Tibial nerve (tissue), 4 donors: ENCODE measurements at places on chromosomes 6 and 20.

DNA sequence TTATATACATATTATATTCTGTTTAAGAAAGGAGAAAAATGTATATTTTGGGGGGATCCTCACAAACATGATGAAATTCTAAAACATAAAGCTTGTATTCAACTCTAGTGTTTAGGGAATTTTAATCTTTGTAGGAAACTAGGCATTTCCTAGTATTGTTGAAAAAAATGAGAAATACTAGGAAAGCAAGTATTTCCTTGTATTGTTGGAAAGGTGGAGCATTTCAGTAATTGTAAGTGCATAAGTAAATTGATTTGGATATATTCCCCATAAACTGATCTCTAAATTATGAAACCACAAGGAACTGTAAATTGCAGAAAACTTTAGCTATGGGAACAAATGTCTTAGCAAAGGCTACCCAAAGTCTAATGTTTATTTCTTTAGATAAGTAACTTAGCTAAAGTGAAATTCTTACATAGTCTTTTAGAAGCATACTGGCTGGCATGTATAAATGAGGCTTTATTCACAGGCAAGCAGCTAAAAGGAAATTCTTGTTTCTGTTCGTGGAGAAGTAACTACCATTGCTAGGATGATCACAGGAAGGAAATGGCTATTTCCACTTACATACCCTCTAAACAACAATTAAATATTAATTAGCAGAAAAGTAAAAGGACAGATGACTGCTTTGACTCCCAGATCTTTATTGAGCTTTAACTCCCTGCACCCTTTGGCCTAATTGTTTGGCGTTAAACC is 19.9 kb upstream of the NRN1 start:
- H3K27me3 ChIP-seq, result no peaks in the 10 kb centered on the region
- H3K36me3 ChIP-seq, result no peaks in the 10 kb centered on the region
- no peak for DNase-seq
- no peaks in the 10 kb centered on the region for H3K4me1 ChIP-seq

DNA sequence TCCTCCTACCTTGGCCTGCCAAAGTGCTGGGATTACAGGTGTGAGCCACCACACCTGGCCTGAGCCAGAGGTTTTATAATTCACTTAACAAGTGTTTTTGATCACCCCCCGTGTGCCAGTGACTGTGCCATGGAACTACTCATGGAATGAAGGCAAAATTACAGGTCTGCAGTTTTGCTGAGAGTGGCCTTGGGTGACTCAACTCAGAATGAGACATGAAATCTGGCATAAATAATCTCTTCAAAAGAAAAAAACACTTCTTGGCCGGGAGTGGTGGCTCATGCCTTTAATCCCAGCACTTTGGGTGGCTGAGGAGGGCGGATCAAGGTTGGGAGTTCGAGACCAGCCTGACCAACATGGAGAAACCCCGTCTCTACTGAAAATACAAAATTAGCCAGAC is 166.9 kb upstream of the SALL4 start:
- no peaks in the 10 kb centered on the region for H3K36me3 ChIP-seq
- no peaks in the 10 kb centered on the region for H3K4me1 ChIP-seq

- peaks cover 30% of the 10 kb centered on the region for H3K4me1 ChIP-seq
- H3K27ac ChIP-seq, result peak overlapping the region; percentile 68
- H3K27me3 ChIP-seq, result no peaks in the 10 kb centered on the region
Observed at GRCh38 chr6:144364782-144365181, 79.6 kb downstream of the UTRN start.

- no peak overlapping the region for H3K4me3 ChIP-seq
- no peak overlapping the region for H3K27ac ChIP-seq
- H3K4me1 ChIP-seq, result no peaks in the 10 kb centered on the region
- peaks cover 2% of the 10 kb centered on the region for H3K36me3 ChIP-seq
- H3K27me3 ChIP-seq, result no peaks in the 10 kb centered on the region
Observed at GRCh38 chr6:151461673-151462072, 9.7 kb upstream of the RMND1 start.

GRCh38 chr6:162377735-162378134 is 349.8 kb downstream of the PRKN start:
- no peaks in the 10 kb centered on the region for H3K4me1 ChIP-seq
- peak; percentile 9 for DNase-seq
- H3K27ac ChIP-seq, result peak overlapping the region; percentile 8
- no peak overlapping the region for H3K4me3 ChIP-seq
- H3K27me3 ChIP-seq, result no peaks in the 10 kb centered on the region

DNA sequence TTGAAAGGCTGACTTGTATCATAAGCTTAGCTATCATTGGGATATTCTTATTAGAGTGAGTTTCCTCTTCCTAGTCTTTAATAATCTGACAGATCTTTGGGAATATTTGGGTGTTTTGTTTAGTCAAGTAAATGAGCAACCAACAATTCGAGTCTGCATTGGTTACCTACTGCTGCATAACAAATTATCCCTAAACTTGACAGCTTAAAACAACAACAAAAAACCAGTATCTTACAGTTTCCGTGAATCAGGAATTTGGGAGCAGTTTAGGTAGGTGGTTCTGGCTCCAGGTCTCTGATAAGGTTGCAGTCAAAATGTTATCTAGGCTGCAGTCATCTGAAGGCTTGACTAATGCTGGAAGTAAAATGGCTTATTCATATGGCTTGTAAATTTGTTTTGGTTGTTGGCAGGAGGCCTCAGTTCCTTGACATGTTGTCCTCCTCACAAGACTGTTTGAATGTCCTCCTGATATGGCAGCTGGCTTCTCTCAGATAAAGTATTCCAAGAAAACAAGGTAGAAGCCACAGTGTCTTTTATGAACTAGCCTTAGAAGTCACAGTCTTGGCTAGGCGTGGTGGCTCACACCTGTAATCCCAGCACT is 7.2 kb downstream of the GTF3C6 start:
- no peak for DNase-seq
- no peak overlapping the region for H3K4me3 ChIP-seq
- H3K27me3 ChIP-seq, result no peaks in the 10 kb centered on the region
- peaks cover 13% of the 10 kb centered on the region for H3K36me3 ChIP-seq
- H3K27ac ChIP-seq, result no peak overlapping the region

DNA sequence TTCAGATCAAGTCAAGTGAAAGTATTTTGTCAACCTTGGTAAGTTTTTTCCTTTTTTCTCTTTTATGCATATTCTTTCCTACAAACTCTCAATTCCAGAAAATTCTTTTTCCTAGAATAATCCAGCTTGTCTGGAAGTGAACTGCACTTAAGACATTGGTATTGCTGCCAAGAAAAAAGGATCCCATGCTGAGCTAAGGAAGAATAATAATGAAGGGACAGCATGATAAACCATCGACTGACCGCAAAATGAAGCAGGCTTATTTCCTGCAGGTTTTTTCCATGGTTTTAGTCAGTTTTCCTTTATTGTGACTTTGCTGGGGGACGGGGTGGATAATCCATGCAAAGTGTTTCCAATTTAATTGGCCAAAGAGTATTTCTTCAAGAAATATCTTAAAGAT is 857.6 kb upstream of the SLC35B3 start:
- H3K36me3 ChIP-seq, result no peaks in the 10 kb centered on the region
- no peaks in the 10 kb centered on the region for H3K27me3 ChIP-seq
- no peak overlapping the region for H3K4me3 ChIP-seq
- no peak for DNase-seq

- no peak overlapping the region for H3K4me3 ChIP-seq
- no peaks in the 10 kb centered on the region for H3K27me3 ChIP-seq
- no peaks in the 10 kb centered on the region for H3K36me3 ChIP-seq
- H3K4me1 ChIP-seq, result no peaks in the 10 kb centered on the region
Observed at GRCh38 chr6:161949531-161949930, 675.7 kb upstream of the AGPAT4 start.
